ENCODE measurements at places on chromosomes 3 and 15.
A peak's percentile ranks its signal among the peaks of the same experiment; 100 is the strongest.

DNA sequence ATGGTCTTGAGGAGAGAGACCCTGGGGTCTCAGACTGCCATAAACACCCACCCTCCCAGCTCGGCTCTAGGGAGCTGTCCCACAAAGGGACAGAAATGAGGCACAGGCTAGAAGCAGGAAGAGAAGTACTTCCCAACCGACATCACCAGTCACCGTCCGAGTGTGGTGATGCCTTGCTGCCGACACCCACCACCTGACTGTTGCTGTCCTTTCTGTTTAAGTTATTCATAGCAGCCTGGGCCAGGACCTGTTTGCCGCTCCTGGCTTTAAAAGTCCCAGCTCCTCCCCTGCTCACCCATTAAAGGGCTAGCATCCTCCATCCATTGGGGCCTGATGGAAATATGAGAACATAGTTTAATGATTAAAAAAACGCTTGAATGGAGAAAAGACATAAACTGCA is 13.2 kb upstream of the SPG11 start:
- no peak for DNase-seq

DNA sequence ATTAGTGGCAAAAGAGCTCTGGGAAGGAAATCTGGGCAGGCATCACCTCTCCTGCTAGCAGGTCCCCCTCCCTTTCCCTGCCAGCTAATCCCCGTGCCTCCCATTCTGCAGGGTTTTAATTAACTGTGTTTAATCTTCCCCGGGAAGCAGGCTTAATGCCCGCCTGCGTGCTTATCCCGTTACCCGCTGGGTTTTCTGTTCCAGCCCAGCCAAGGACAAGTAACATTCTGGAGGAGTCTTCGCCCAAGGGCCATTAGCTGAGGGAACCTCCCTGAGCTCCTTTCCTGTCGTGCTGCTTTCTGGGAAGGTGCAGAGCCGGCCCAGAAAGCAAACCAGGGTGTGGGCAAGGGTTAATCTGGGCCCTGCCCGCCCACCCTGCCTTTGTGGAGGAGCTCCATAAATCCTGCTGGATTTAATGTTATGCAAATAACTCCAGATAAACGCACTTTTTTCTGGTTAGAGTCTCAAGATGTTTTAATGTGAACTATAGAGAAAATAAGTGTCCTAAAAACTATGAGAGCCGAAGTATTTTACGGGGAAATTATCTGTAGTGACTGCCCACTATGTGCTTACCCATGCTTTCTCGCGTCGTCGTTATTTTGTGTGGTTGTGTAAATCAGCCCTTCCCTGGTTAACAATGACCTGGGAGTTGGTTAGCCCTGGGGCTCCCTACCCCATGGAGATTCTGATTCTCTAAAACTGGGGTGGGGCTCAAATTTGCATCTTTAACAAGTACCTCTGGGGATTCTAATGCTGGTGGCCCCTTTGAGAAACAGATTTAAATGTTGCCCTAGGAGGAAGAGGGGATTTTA is 25.9 kb downstream of the TRIM71 start:
- no peak for DNase-seq

DNA sequence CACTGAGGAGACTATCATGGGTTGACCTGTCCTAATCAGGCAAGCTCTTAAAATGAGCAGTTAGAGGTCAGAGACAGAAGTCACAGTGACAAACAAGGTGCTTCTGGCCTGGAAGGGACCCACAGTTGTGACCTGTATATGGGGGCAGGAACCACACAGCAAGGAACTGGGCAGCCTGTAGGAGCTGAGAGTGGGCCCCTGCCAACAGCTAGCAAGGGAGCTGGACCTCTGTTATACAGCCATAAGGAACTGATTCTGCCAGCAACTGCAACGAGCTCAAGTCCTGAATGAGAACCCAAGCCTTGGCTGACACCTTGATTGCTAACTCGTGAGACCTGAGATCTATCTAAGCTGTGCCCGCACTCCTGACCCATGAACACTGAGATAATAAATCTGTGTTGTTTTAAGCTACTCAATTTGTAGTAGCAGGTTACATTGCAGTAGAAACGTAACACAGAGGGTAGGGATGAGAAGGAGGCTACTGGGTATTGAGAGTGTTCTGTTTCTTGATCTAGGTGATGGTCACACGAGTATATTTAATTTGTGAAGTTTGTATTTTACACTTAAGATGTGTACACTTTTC is 44.5 kb upstream of the MAGI1 start:
- DNase-seq: no peak

GRCh38 chr3:169969174-169970095 is 2.8 kb downstream of the SEC62 start:
- no peak for DNase-seq

DNA sequence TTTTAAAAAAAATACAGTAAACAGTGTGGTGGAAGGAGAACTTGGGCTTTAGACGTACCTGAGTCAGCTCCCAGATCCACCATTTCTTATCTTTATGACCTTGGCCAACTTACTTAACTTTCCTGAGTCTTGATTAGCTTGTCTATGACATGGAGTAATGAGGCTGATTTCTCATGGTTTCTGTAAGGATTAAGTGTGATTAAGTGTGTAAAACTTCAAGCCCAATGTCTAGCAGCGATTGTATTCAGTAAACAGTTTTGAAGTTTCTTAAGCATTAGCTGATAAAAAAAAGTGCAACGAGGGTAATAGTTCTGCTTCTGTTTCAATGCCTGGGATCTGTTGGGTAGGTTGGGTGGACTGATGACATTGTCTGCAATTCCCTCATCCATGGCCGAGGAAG is 10.8 kb downstream of the TRPM1 start:
- no peak for DNase-seq

- peak; percentile 55 for DNase-seq
These were observed 569.8 kb upstream of the IL12A start for GRCh38 chr3:159418571-159419526.

GRCh38 chr3:40333416-40333815 is 23.9 kb downstream of the EIF1B start:
- no peak for DNase-seq

- no peak for DNase-seq
These were observed 2.1 kb downstream of the ABHD10 start for GRCh38 chr3:111980716-111981456.

DNA sequence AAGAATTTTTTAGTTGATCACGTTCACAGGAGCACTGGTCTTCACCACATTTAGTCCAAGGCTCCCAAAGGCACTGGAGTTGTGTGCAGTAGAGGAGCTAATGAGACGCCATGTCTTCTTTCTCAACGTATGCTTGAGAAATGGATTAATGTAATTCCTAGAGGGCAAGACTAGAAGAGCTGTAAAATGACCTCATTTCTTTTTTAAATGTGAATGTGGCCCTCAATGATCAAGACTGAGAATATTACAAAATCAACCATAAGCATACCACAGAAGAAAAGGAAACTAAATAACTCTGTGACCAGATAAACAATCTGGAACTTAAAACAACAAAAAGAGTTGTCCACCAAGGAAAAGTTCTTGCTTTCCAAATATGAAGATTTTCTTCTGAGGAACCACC is 112.1 kb upstream of the THBS1 start:
- no peak for DNase-seq

DNA sequence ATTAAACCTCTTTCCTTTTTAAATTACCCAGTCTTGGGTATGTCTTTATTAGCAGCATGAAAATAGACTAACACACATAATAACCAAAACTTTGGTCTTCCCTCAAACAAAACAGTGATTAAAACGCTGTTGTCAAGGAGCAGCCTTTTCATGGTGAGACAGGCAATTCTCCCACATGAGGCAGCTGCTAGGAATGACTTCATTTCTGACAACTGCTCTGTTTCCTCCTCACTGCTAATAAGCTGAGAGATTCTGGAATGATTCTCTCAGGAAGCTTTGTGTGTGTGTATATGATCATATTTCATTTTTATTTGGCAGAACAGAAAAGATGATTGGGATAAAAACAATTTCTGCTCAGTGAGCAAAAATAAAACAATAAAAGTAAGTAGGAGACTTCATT is 580.6 kb upstream of the ADAMTS9 start:
- DNase-seq: peak; percentile 17

- DNase-seq: peak; percentile 97
These were observed at the start of gene HYKK for GRCh38 chr15:78506971-78507830. Gene HYKK (plus strand): TSS chr15:78507577. CDS start chr15:78513089, 5,512 bp downstream.

GRCh38 chr15:39315206-39315850 is 265.6 kb upstream of the THBS1 start:
- DNase-seq: no peak

DNA sequence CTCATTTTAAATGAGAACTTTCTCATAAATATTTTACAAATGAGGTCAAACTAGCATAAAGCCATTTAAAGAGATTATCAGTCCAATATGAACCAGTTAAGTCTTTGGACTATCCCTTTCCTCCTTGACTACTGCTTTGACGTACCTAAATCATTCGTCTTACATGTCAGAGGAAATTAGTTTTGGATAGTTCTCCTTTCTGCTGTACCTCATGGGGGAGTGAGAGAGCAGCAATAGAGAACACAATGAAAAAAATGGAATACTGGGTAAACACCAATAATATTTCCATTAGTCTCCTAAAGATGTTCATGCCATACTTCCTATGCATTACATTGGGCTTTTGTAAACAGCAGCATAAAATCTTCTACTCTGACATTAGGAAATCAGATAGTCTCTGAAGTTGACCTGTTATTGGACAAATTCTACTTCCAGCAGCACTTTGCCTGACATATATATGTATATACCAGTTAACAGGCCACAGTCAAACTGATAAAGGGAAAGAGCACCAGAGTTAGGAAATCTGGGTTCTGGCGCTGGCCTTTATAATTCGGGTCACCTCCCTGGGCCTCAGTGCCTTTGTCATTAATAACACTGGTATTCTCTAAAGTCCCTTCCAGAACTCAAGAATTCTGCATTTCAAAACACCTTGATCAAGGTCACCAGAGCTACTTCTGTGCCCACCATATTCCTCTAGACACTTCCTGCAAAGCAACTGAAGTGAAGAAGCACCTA is 26.8 kb downstream of the TIMMDC1 start:
- no peak for DNase-seq

DNA sequence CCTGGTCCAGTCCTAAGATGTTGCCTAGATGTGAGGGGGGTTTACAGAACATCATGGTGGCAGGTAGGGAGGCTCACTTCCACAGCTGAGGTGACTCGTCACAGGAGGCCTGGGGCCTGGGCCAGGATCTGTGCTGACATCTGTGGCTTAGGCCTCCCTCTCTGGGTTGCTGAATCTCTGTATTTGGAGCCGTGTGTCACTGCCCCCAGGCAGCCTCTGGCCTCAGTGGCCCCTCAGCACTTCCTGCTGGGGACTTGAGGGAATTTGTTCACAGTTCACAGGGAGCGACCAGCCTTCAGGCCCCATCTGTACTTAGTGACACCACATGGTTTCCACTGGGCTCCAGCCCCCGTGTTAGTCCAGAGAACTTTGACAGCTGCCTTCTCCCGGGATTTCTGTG is 41.7 kb upstream of the ADAMTSL3 start:
- DNase-seq: no peak

DNA sequence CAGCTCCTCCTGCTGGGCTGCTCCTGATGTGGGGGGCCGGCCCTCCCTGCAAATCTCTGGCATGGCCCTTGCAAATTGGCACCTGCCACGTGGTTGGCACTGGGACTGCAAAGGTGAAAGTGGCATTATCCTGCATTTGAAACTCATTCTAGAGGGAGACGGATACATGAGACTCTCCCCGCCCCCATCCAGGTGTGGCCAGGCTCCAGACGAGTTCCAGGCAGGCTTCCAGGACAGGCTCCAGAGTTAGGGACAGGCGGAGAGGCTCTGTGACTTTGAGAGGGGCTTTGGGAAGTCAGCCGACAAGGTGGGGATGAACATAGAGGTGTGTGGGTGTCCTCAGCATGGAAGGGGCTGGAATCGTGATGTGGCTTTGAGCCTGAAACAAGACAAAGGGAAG is 178.5 kb downstream of the APBA2 start:
- no peak for DNase-seq

GRCh38 chr15:62413153-62413552 is 248.1 kb upstream of the C2CD4B start:
- DNase-seq: peak; percentile 47

GRCh38 chr3:177421481-177421785 is 224.2 kb upstream of the TBL1XR1 start:
- no peak for DNase-seq

GRCh38 chr15:49946681-49947080 is 172.4 kb downstream of the ATP8B4 start:
- DNase-seq: no peak

DNA sequence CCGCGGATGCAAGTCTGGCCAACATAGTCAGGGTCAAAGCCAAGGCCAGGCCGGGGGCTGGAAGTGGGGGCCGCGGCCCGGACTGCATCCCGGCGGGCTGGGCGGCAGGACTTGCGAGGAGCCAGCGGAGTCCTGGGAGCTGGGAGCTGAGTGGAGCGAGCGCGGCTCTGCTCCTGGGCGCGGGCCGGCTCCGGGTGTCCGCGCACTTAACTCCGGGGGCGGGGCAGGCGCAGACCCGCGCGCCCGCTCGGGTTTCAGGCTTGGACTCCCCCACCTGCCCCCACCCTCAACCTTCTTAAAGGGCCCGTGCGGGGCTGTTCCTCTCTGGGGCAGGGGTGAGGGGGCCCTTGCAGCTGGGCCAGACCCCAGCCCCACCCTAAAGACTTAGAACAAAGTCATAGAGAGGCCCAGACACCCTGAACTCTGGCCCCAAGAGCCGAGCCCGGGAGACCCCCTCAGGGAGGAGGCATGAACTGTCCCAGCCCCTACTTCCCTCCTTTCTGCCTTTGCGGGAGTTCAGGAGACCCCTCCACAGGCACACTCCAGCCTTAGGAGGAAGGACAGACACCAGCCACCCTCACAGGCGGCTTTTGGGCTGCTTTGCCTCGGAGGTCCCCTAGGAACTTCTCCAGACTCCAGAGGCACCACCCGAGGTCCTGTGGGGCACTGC is at the start of gene CSPG4:
CSPG4 (minus strand) TSS at position 181 of the 670 bp plus-strand sequence; CDS start at position 88, 93 bp downstream.
- peak; percentile 90 for DNase-seq

GRCh38 chr15:67805008-67805665 is 20.2 kb upstream of the SKOR1 start:
- DNase-seq: no peak

- no peak for DNase-seq
These were observed 1064.9 kb downstream of the FHIT start for GRCh38 chr3:60186359-60186758.

GRCh38 chr3:107431246-107432012 is 54.2 kb downstream of the CCDC54 start:
- peak; percentile 83 for DNase-seq

GRCh38 chr15:77096138-77096537 is 25.2 kb upstream of the TSPAN3 start:
- DNase-seq: no peak

GRCh38 chr15:81575436-81576123 is 201.6 kb upstream of the TMC3 start:
- DNase-seq: no peak

DNA sequence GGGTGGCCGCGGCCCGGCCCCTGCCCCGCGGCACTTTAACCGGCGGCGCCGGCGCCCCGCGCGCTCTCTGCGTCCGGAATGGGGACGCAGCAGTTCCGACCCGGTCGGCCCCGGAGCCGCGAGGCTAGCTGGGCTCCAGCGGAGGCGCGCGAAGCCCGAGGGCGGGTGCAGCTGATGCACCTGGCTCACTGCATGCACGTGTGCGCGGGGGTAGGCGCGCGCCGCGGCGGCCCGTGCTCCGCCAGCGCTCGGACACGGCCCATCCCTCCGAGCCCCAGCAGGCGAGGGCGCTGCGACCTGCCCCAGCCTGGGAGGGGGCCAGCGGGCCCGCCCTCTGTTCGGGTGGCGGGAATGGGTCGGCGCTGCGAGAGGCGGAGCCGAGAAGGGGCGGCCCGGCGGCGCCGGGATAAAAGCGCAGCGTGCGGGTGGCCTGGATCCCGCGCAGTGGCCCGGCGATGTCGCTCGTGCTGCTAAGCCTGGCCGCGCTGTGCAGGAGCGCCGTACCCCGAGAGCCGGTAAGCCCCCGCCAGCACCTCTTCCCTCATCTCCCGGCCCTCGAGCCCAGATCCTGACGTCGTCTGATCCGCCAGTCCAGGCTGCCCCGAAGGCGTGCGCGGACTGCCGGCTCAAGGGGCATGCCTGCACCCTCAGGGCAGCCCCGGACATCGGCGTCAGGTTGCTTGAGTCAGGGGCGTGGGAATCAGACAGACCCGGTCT is at the start of the genes CHDH and IL17RB:
CHDH (minus strand) TSS at position 286 of the 717 bp plus-strand sequence. CDS start 22,411 bp downstream, outside the sequence.
IL17RB (plus strand) TSS at position 435 of the 717 bp plus-strand sequence; CDS start at position 456, 21 bp downstream.
- peak; percentile 74 for DNase-seq

All from AG20443 (cell line).